ENCODE measurements at places on chromosomes 13 and 19. TPM values are rescaled to one million over a fixed set of nuclear protein-coding genes. Genes with fewer than 3 reads are reported as not detected.

- no peak overlapping the region for H3K27ac ChIP-seq
- no peaks in the 10 kb centered on the region for H3K4me1 ChIP-seq
- no peaks in the 10 kb centered on the region for H3K27me3 ChIP-seq
- no peaks in the 10 kb centered on the region for H3K36me3 ChIP-seq
- no peak overlapping the region for H3K4me3 ChIP-seq
- DNase-seq, result no peak
Observed at GRCh38 chr19:44789943-44790483, 12.3 kb downstream of the CBLC start.

DNA sequence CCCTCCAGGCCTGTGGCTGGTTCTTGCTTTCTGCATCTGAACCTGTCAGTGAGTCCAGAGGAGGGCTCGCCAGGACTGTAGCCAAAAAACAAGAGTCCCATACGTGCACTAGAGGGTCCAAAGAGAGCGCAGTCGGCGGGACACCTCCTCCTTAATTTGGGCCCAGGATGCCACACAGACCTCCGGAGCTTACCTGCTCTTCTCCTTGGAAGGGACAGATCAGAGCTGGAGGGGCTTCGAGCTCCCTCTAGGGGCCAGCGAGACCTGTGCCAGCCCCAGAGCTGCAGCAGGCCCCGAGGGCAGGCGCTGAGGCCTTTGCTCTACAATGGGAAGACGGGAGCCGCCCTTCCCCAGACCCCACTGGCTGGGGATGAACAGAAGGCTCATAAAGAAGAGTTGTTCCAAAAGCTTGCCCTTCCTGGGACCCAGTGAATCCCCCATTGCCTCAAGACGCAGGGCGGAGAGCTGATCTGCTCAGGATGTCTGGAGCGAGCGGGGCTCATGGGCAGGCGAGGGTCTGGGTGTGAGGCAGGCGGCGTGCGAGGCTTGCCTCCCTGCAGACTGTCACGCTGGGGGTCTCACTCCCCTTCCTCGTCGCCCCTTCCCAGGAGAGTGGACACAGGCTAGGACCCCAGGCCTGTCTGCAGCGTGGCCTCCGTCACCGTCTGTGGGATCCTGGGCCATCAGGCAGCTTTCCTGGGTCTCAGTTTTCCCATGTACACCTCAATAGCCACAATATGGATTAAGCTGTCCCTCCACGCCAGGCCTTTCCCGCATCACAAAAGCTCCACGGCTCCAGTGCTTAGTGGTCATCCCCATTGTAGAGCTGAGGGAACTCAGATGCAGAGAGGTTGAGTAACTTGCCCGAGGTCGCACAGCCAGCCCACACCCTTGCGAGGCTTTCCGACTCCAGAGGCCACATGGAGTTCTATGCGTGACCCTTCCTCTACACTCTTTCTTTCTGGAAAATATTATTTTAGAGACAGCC, 46.9 kb upstream of the VSTM2B start:
- no peaks in the 10 kb centered on the region for H3K4me1 ChIP-seq
- no peak overlapping the region for H3K4me3 ChIP-seq
- H3K36me3 ChIP-seq, result no peaks in the 10 kb centered on the region
- H3K27me3 ChIP-seq, result no peaks in the 10 kb centered on the region

Gene NAPSA
- under 0.01 TPM for total RNA-seq

DNA sequence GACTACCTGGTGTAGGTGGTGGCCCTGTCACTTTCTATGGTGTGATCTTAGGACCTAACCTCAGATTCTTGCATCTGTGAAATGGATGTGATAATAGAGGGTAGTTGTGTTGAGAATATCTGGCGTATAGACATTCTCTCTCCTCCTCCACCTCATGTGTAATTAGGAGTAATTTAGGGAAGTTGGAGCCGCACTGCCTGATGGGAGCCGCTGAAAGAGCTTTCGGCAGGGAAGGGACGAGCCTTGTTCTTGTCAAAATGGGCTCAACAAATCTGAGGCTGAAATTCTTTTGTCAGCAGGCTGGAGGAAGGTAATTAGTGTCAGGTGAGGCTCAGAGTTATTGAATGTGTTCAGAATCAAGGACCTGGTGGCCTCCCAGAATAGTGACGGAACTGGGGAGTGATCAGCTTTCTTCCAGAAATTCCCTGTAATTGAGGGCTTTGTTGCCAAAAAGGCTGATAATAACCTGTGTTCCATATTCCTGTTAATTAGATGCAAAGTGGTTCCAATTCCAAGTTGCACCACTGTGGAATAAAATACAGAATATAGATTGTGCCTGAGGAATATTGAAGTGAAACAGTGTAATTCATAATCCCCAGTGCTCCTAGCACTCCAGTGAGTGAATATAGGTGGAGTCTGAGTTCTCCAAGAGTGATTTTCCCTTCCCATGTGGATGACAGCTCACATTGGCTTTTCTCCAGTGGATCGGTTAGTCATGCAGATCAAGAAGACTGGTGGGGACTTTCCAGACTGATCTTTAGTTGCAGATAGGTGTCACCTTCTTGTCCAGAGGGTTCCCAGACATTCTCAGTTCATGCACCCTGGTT, 47.5 kb downstream of the SPATA13 start:
- H3K27me3 ChIP-seq, result no peaks in the 10 kb centered on the region
- DNase-seq, result peak; percentile 90
- H3K4me3 ChIP-seq, result no peak overlapping the region
- H3K4me1 ChIP-seq, result peaks cover 3% of the 10 kb centered on the region
- no peaks in the 10 kb centered on the region for H3K36me3 ChIP-seq

Gene CLDN10
- total RNA-seq, result not detected

DNA sequence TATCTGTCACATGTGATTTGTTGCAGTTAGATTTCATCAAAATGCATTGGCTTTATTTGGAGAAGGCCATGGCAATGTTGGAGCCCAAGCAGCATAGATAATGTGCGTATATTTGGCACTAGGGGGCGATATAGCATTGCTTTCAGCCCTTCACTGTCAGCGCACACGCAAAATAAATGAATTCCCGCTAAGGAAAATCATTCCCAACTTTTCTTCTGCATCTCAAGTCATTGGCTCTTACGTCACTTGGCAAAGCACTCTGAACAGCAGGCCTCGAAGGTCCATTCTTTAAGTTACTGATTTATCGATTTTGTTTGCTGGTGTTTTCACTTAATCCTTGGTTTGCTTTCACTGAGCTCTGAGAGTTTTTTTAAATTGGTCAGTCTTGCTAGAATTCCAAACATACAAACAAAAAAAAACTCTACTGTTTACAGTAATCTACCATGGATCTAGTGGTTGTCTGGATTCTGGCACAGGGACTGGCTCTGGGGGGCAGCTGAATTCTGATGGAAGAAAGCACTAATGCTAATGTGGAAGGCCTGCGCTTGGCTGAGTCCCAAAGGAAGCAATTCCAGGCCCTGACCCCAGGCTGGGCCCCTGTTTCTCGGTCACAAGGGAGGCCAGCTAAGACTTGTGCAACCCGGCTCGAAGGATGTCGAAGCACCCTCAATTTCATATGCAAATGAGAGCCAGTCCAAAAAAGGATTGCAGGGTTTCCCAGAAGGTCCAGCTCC, 97.7 kb upstream of the IPO5 start:
- peaks cover 7% of the 10 kb centered on the region for H3K4me1 ChIP-seq
- no peak overlapping the region for H3K27ac ChIP-seq
- H3K4me3 ChIP-seq, result no peak overlapping the region
- no peaks in the 10 kb centered on the region for H3K36me3 ChIP-seq

DNA sequence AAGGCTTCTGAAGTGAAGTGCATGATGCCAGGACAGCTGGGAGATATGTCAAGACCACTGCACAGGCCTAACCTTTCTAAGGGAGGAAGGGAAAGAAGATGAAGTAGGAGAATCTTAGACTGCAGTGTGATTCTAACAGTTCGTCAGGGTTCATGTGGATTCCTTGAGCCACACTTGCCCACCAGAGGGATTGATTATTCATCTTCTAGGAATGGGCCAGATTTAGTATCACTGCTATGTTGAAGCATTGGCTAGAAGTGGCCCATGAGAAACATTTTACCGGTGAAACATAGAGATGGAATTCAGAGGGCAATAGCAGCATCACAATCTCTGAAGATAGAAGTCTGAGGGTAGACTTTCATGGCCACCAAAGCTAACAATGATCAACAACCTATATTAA, 550.8 kb upstream of the SLITRK1 start:
- H3K4me3 ChIP-seq, result no peak overlapping the region
- H3K36me3 ChIP-seq, result no peaks in the 10 kb centered on the region
- peak; percentile 95 for DNase-seq
- no peaks in the 10 kb centered on the region for H3K4me1 ChIP-seq
- no peak overlapping the region for H3K27ac ChIP-seq
- H3K27me3 ChIP-seq, result no peaks in the 10 kb centered on the region

DNA sequence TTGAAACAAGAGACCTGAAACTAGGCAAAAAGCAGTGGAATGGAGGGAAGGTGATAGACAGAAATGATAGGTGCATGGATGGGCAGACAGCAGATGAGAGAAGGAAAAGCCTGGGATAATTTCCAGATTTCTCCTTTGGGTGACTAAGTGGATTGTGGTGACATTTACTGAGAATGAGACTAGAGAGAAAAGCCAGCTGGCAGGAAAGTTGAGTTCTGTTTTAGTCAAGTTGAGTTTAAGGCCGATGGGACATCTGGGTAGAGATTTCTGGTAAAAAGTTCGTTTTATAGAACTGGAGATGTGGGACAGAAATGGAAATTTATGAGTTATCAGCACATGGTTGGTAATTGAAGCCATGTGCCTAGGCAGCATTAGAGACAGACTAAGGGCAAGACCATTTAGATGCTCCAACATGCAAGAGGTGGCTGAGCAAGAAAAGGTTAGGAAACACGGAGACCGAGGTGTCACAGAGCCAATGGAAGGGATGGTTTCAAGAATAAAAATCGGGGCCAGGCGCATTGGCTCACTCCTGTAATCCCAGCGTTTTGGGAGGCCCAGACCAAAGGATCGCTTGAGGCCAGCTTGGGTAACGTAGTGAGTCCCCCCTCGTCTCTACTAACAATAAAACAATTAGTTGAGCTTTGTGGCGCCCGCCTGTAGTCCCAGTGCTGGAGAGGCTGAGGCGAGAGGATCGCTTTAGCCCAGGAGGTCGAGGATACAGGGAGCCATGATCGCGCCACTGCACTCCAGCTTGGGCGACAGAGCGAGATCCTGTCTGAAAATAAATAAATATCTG, 9.6 kb upstream of the DGKH start:
- peak overlapping the region; percentile 87 for H3K4me3 ChIP-seq
- peak overlapping the region; percentile 80 for H3K27ac ChIP-seq
- no peaks in the 10 kb centered on the region for H3K36me3 ChIP-seq

Gene SIGLECL1
- total RNA-seq, result not detected

Gene MEGF8
- 32.1 TPM for total RNA-seq

DNA sequence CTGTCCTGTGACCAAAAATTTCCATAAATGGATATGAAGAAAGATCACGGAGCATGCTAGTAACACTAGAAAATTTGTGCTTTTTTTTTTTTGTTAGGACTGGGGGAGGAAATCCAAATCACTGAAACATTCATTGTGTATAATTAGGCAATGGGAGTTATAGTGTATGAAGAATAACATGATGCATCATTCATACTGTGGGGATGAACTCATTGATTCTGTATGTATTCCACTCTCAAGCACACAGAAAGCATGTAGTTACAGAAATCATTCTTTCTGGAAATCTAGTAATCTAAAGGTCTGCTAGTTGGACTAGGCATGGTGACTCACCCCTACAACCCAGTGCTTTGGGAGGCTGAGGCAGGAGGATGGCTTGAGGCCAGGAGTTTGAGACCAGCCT, 749.7 kb downstream of the DIAPH3 start:
- H3K27ac ChIP-seq, result no peak overlapping the region
- H3K4me1 ChIP-seq, result no peaks in the 10 kb centered on the region
- no peaks in the 10 kb centered on the region for H3K36me3 ChIP-seq
- H3K4me3 ChIP-seq, result no peak overlapping the region

DNA sequence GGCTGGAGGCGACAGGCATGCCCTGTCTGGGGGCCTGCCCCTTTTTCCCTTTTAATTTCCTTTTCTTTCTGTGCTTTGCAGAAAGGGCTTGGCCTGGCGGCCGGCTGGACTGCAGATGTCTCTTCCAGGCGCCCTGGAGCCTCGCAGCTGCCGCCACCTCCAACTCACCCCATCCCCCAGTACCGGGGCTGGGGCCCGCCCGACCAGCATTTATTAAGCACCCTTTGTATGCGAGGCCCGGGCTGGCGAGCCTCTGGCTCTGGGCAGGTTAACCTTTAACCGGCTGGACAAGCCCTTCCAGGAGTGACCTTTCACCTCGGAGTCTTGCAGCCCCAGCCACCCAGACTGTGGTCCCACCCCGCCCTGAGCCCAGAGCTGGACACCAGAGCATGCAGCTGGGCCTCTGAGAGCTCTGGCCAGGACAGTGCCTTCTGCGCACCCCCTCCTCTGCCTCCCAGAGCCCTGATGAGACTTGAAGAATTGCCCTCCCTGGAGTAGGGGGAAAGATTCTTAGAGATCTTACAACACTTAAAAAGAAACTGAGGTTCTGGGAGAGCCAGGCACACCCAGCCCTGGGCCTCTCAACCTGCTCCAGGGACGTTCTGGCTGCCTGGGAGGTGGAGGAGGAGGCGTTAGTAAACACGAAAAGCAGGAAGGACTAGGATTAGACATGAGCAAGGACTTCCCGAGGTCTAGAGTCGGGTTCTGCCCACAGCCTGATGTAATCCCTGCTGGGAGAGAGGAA, 1.1 kb upstream of the NR2F6 start:
- H3K27ac ChIP-seq, result peak overlapping the region; percentile 67
- no peak for DNase-seq
- H3K4me1 ChIP-seq, result peaks cover 9% of the 10 kb centered on the region
- H3K36me3 ChIP-seq, result no peaks in the 10 kb centered on the region
- no peaks in the 10 kb centered on the region for H3K27me3 ChIP-seq
- no peak overlapping the region for H3K4me3 ChIP-seq

GRCh38 chr19:771332-771785, 20.4 kb downstream of the MISP start:
- H3K27ac ChIP-seq, result no peak overlapping the region
- no peak overlapping the region for H3K4me3 ChIP-seq
- no peaks in the 10 kb centered on the region for H3K27me3 ChIP-seq
- H3K36me3 ChIP-seq, result no peaks in the 10 kb centered on the region
- DNase-seq, result peak; percentile 39

All from fibroblast of lung (primary cell).